ENCODE measurements at places on chromosomes 5 and 9.

- no peak for DNase-seq
Observed at GRCh38 chr9:138009803-138010690, 132.5 kb downstream of the CACNA1B start.

DNA sequence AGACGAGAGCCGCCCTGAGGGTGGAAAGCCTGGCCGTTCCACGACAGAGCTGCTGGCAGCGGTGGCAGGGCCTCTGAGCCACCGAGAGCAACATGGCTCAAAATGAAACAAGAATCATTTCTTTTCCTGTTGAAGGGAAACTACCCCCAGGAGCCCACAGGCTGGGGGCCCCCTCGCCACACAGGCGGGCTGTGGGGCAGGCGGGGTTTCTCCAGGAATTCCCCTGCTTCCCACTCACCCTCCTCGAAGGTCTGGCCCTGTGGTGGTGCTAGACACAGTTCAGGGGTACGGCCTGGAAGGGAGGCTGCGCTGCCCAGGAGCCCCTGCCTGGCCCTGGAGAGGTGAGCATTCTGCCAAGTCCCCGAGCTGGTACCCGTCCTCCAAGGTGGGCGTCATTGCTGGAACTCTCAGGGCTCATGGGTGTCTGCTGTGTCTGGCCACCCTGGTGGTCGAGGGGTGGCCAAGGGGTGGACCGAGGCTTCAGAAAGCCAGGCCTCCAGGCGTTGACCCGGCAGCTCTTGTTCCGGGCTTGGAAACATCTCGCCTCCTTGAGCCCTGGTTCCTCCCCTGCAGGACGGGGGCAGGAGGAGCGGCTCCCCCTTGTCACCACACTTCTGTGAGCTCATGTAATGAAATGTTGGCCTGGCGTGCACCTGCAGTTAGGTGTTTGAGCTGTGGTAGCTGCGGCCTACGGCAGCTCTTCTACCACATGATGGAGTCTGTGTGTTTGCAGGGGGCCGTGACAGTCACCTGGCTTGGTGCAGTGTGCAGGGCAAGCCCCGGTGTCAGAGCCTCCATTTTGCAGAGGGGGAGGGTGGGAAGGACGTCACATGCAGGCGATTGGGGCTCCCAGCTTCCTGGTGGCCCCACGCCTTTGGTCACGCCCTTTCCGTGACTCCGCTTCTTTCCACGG lies 65.3 kb downstream of the RXRA start:
- no peak for DNase-seq

GRCh38 chr5:4233671-4234070 lies 638.0 kb downstream of the IRX1 start:
- no peak for DNase-seq

GRCh38 chr9:7534211-7534935 lies 265.2 kb downstream of the DMAC1 start:
- no peak for DNase-seq

GRCh38 chr9:77939149-77939668 lies 92.4 kb downstream of the GNAQ start:
- DNase-seq: no peak

DNA sequence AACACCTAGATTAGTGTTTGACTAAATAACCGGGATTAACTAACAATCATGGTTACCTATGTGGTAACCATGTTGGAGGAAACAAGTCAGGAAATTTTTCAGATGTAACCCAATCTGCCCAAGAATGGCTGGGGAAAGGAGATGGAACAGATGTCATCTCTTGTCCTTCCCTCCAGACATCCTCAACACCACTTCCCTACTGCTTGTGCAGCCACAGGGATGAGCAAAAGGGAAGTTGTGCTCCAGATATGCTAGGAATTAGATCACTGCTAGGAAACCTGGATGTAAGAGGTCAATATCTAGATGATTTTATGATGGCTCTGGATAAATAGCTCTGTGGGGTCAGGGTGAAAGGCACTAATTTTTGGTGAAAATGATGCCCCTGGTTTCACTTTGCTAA lies 61.3 kb upstream of the ELL2 start:
- DNase-seq: no peak
